ENCODE measurements at places on chromosomes 13 and 19.
A peak's percentile ranks its signal among the peaks of the same experiment; 100 is the strongest.

GRCh38 chr19:38304866-38305429 is 897 bp downstream of the C19orf33 start:
- DNase-seq: no peak

GRCh38 chr19:7968796-7969554 is 25.5 kb upstream of the TIMM44 start:
- DNase-seq: no peak

GRCh38 chr13:45413826-45414307 is 4.3 kb downstream of the SLC25A30 start:
- no peak for DNase-seq

DNA sequence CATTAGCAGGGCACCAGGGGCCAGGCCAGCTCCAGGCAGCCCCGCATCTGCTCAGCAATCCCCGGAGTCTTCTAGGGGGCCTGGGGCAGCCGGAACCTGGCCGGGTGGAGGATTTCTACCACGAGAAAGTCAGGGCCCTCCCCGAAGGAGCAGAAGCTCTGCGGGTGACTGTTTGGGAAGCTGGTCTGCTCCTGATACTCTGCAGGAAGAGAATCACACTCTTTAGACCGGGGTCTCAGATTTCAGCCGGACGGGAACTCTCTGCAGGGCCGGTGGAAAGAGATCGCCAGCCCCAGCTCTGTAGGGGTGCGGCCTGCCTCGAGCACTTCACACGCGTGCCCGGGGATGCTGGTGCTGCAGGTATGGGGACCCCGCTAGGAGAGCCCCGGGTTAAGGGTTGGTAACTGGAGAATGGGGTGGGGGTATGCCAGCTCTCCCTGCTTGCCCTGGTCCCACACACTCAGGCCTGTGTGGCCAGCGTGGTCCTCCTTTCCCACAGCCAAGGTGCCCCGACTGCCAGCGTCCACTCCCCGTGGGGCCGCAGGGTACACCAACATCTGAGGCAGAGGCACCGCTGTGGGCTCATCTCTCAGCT is 20.1 kb downstream of the RASA3 start:
- DNase-seq: no peak

- DNase-seq: no peak
These were observed 22.3 kb upstream of the ZBTB7A start for GRCh38 chr19:4088975-4089374.

- peak; percentile 27 for DNase-seq
These were observed 54.3 kb downstream of the SLAIN1 start for GRCh38 chr13:77751513-77752456.

DNA sequence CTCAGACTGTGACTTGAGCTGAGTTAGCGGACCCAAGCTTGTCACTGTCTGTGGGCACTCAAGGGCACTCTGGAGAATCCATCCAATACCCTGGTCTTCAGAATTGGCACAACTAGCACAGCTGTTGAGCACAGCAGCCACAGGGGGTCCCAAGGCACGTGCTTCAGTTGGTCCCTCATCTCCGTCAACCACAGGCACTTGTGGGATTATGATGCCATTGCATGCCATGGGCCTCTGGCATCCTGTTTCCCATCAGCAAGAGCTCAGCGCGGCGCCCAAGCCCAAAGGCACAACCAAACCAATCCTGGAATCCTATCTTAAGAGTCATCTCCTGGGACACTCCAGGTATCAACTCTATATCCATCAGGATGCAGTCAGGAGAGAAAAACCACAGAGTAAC is 3.7 kb upstream of the B3GNT8 start:
- DNase-seq: no peak

- DNase-seq: no peak
These were observed 26.2 kb upstream of the MIER2 start for GRCh38 chr19:370641-371330.

DNA sequence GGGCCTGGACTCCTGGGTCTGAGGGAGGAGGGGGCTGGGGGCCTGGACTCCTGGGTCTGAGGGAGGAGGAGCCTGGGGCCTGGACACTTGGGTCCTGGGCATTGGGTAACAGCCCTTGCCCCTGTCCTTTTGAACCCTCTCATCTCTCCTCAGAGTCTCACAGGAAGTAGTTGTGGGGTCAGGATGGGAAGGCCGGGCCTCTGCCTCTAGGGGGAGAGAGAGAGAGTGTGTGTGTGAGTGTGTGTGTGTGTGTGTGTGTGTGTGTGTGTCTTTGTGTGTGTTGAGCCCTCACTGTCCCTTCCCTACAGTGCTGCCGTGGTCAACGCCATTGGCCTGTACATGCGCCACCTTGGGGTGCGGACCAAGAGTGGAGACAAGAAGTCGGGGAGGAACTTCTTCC is 10.9 kb downstream of the ARHGEF1 start:
- no peak for DNase-seq

GRCh38 chr13:72126424-72126823 is 259.4 kb upstream of the DACH1 start:
- no peak for DNase-seq

GRCh38 chr13:102267191-102267590 is 134.7 kb downstream of the FGF14 start:
- no peak for DNase-seq

GRCh38 chr19:49718511-49718910 is 27.6 kb downstream of the CPT1C start:
- DNase-seq: no peak

- no peak for DNase-seq
These were observed 50.6 kb downstream of the DPF1 start for GRCh38 chr19:38173291-38174041.

DNA sequence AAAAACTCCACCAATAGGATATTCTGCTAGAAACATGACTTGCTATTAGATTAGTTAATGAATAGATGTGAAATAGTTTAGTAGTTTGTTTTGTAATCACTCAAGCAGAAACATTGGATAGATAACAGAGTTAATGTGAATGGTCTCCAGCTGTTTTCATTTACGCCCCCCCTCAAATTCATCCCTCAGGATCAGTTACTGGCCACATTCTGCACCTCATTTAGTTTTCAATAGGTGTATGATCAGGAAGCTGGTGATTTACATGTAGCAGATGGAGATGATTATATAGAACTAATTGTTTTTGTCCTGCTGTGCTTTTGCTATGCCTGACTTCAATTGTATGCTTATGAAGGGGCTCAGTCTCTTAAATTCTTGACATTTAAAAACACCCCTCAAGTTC is 759.0 kb downstream of the SLITRK6 start:
- no peak for DNase-seq

- no peak for DNase-seq
These were observed 140.2 kb downstream of the SOX1 start for GRCh38 chr13:112207129-112207528.

- DNase-seq: no peak
These were observed 78.2 kb downstream of the FNDC3A start for GRCh38 chr13:49053906-49054305.

GRCh38 chr19:406135-406781 is 2.7 kb downstream of the C2CD4C start:
- DNase-seq: no peak
